Stimulated activated CD4-positive, alpha-beta T cell treated with anti-CD3 and anti-CD28 coated beads, Interleukin-1b, Interleukin-23, amount 100 ng/mL, for 48 hours (primary cell): ENCODE measurements at places on chromosomes 16 and 17.

- no peak for DNase-seq
Measured at GRCh38 chr17:42521036-42521435, 15.0 kb upstream of the NAGLU start.

DNA sequence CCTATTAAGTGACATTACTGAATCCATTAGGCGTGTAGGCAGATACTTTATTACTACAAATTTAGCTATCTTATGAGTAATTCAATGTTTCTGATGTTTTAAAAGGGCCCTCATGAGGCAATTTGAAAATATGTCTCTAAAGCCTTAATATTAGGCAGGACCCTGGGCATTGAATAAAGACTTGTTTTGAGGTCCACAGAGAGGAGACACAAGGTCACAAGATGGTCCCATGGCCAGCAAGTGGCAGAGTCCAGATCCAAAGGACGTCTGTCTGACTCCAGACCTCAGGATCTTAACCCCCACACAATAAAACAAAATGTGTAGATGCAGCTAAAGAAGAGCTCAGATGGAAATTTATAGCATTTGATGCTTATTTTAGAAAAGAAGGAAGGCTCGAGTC, 31.9 kb upstream of the HEATR6 start:
- no peak for DNase-seq

- no peak for DNase-seq
Measured at GRCh38 chr16:89861648-89862047, 11.7 kb upstream of the TCF25 start.

DNA sequence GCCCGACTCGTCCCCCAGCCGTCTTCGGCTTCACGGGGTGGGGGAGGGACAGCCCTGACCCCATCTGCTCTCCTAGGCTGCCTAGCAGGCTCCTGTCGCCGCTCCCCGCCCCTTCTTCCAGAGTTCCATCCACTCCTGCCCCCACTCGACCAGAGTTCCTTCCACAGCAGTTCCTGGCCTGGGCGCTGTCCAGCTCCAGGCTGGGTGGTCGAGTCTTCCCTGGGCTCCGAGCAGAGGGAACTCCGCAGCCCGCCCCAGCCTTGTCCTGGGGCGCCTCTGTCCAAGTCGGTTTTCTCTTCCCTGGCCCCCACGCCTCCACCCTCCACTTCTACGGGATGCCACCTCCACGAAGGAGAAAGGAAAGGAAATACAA, 1.4 kb downstream of the PYY start:
- no peak for DNase-seq

DNA sequence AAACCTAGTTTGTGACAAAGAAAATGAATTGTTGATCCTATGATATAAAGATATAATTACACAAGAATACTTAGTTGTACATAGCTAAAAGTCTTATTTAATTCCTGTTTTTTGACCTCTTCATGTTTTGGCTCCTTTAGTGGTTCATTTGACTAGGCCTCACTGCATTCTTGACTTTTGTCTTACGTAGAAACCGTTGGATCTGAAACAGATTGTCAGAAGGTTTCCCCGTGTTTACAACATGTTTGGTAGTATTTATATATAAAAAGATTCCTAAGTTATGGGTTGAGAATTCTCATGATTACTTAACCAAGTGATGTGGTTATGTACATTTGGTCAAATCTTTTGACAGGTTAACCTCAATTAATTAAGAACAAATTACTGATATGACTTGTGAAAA, 162.8 kb downstream of the BCAS3 start:
- DNase-seq, result no peak

DNA sequence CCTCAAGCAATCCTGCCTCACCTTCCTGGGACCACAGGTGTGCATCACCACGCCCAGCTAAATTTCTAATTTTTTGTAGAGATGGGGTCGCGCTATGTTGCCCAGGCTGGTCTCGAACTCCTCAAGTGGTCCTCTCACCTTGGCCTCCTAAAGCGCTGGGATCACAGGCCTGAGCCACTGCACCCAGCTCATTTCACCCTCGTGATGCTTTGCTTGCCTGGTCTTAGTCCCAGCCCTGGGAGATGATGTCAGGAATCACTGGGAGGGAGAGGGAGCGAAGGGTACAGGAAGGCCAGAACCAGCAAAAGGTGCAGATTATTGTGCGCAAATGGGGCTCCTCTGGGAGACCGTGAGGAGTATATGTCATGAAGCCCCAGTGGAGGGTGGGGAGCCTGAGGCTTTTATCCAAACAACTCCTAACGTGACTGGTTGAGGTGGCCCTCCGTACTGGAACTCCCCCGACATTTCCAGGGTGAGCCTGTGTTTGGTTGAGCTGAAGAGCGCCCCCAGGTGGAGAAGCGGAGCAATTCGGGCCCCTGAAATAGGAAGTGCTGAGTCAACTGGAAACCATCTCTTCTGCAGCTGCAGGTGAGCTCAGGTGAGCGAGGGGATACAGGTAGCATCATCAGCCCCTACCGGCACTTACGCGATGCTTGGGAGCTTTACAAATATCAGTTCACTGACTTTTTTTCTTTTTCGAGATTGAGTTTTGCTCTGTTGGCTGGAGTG, 41.2 kb upstream of the HAPSTR1 start:
- DNase-seq, result no peak

DNA sequence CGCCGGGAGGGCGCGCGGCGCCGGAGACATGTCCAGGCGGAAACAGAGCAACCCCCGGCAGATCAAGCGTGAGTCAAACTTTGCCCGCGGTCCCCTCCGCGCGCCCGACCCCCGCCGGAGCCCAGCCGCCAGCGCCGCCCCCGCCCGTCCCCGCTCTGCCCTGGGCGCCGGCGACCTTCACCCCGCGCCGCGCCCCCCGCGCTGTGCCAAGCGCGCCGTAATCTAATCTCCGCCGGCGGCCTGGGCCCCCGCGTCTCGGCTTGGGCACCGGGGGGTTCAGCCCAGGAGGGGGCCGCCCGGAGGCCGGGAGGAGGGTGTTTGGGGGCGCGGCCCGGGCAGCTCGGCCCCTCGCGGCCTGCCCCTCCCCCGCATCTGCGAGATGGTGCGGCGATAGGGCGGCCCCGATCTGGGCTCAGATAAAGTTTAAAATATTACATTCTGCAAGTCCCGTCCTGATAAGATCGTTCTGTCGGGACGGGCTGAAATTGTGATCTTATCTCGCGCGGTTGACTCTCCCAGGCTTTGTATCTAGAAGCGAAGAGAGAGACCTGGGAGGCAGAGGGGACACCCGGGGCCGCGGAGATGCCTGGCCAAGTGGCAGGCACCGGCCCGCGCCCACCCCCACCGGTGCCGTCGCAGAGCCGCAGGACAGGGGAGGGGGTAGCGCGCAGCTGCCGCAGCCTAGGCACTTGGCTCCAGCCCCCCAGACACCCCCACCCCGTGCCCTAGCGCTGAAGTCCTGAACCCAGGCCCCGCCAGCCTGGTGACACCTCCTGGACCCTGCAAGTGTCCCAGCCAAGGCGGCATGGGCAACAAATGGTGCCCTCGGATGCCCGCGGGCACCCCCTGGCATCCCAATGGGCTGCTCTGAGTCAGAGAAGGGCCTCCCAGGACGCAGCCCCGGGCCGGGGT, 787 bp downstream of the ZFPM1 start:
- DNase-seq, result no peak

GRCh38 chr17:66803474-66803951, 31.4 kb upstream of the CACNG5 start:
- DNase-seq, result no peak

GRCh38 chr17:11330006-11330405, 89.0 kb downstream of the SHISA6 start:
- DNase-seq, result no peak

DNA sequence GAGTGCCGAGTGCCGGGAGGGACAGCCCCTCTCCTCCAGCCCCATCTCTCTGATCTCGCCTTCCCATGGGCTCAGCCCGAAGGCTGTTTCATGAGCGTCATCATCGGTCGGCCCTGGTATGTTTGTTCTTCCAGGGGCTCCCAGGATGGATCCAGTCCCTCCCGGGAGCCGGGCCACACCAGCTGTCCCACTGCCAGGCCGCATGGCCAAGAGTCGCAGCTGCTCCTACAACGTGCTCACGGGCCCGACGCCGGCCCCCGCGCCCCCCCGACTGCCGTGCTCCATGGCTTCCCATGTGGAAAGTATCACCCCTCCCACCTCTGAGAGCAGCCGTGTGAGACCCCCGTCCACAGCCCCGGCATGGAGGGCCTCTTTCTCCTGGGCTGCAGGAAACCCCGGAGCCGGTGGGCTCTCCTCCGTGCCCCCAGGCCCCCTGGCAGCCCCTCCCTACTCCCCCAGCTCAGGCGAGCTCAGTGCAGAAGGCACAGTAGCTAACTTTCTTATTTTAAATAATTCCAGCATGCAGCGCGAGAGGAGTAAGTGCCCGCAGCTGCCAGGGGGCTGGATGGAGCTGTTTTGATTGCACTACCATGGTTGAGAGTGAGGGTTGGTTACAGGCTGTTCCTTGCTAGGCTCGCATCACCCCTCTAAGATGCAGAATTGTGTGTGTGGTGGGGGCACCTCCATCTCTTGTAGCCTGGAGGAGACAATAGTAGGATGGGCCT, 26.6 kb upstream of the GSE1 start:
- no peak for DNase-seq

GRCh38 chr17:18172531-18173278, 10.9 kb upstream of the ALKBH5 start:
- no peak for DNase-seq

GRCh38 chr17:6651919-6652452, 424 bp downstream of the C17orf100 start:
- peak; percentile 41 for DNase-seq

DNA sequence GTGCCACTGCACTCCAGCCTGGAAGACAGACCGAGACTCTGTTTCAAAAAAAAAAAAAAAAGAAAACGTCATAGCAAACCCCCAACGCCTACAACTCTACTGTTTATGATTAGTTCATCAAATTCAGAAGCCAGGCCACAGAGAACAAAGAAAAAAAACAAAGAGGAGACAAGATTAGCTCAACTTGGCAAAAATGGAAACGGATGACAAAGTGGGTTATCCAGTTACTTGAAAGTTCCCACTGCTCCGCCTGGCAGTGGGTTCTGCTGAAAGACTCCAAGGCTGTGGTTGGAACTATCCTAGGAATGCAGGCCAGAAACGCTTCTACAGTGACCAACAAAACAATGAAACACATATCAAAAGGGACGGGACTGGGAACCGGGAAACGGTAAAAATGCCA, 53.1 kb downstream of the MRM3 start:
- DNase-seq, result no peak

DNA sequence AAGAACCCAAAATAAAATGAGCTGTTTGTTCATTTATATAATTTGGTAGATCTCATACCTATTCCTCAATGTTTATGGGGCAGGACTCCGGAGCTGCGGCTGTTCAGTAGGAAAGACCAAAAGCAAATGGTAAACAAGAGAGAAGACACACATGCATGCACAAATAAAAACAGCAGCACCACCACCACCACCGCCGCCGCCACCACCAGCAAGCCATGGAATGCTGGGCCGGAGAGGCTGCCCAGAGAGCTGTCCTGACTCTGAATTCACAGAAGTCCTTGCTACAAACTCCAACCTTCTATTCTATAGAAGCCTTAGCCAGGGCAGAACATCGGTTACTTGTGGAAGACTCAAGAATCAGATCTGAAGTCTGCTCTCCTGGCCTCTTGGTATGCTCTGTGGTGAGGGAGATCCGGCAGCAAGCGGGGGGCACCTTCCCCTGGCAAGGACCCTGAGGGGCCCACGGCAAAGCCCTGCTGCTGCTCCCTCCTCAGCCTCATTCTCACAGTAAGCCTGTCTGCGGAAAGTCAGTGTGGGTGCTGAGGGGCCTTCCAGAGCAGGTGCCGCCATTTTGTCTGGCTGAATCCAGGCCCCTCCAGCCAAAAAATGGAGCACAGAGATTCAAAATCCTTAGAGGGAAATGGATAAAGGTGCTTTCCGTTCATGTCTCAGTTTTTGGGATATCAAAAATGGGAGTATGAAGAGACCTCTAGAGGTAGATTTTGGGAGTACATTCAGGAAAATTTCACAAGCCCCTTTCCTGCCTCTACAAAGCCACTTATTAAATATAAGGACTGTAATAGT, 6.4 kb upstream of the FOXJ1 start:
- DNase-seq, result no peak

DNA sequence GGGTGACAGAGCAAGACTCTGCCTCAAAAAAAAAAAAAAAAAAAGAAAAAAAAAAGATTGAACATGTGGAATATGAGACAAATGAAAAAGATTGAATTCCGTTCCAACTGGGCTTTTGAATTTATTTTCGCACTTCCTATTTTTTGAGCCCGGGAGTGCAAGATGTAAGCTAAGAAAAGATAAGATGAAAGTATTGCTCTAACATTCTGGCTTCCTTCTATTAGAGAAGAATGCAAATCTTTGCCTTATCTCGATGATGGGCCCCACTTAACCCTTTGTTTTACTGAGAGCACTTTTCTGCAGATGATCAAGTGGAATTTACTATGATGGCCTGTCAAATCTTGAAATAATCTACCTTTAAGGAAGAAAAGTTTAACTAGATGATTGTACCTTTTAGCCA, 96.3 kb downstream of the WWOX start:
- DNase-seq, result no peak

DNA sequence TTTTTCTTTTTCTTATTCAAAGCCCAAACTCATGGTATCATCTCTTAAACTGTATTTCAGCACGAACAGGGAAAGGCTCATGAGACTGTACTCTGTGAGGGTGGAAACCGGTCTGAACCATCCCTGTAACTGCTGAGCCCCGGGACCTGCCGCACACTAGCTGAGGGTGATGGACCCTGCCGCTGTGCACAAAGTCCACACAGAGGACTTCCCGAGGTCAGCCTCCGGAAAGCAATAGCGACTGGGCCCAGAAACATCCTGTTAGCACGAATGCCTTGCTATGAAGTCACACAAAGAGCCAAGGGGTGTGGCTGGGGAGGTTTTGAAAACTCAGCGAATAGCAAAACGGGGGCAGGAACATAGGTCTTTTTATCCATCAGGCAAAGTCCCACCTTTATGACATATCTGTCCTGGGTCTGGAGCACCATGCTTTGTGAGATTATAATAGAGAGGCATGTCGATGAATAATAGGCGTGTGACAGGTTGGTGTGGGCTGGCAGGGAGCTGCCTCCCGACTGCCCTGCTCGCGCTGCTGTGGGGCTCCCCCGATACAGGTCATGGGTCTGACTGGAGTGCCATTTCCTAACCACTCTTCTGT, 33.4 kb downstream of the CDK5R1 start:
- peak; percentile 77 for DNase-seq

GRCh38 chr16:27972500-27972899, 91.0 kb downstream of the GSG1L start:
- peak; percentile 39 for DNase-seq

GRCh38 chr16:4330277-4330874, 14.5 kb downstream of the GLIS2 start:
- peak; percentile 60 for DNase-seq
